Omental fat pad (tissue), 4 donors: ENCODE measurements at places on chromosomes 1 and 21.
A peak's percentile ranks its signal among the peaks of the same experiment; 100 is the strongest.

GRCh38 chr1:185317034-185317885 is at the start of gene IVNS1ABP:
Gene IVNS1ABP, minus strand, starts transcription at chr1:185317243. Its CDS starts 7,750 bp downstream, at chr1:185309493.
- DNase-seq: peak; percentile 77

- no peak for DNase-seq
Measured at GRCh38 chr1:237183963-237184540, 142.1 kb downstream of the RYR2 start.

- no peak for DNase-seq
Measured at GRCh38 chr1:12460121-12460520, 157.9 kb downstream of the DHRS3 start.

GRCh38 chr1:158716335-158716734 is 4.2 kb downstream of the OR6K3 start:
- no peak for DNase-seq

GRCh38 chr21:41156142-41156541 is 11.8 kb upstream of the BACE2 start:
- DNase-seq: no peak

DNA sequence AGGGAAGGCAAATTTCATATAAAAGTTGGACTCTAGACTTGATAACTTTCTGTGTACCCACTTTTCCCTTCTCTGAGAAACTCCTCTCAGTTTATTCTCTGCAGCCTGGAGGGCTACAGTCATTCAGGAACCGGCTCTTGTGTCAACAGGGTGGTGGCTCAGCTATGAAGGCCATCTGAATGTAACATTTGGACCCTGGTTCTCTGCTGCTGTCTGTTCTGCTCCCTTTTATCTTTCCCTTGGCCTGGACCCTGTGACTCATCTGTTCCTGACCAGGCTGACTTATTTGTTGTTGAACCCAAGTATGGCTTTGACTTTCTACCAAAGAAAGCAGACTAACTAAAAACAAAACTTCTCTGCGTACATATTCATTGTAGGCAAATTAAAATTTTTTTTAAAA is 75.4 kb downstream of the CENPF start:
- DNase-seq: no peak

- DNase-seq: no peak
Measured at GRCh38 chr1:87129606-87130005, 199.1 kb upstream of the LMO4 start.

DNA sequence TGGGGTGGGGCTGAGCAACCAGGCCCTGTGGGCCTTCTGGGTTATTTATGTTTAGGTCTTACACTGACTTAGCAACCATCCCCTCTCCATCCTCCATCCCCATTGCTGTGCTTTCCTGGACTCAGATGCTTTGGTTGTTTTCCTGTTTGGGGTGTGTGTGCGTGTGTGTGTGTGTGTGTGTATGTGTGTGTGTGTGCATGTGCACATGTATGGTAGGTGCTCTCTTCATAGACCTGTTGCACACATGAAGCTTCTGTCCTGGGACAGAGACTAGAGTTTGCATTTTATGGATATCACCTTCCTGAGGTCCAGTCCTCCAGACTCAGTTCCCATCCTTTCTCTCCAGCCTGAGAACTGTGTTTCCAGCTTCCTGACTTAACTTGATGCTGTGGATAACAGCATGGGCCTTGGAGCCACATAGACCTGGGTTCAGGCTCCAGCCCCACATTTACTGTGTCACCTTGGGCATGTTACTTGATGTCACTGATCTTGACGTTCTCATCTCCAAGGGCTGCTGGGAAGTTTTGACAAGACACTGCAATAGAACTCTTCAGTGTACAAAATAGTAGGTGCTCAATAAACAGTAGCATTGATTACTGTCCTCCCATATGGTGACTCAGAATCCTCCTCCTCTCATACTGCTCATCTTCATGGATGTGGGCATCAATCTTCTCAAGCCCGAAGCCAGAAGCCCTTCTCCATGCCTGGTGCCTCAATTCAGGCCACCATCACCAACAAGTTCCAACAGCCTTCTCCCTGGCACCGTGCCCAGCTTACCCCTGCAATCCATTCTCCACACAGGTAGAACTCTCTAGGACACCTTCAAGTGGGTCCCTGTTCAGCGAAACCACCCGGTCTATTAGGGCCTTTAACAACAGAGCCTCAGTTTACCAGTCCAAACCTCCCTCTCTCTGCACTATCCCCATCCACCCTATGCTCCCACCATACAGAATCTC is 181.8 kb upstream of the EDN2 start:
- DNase-seq: no peak

DNA sequence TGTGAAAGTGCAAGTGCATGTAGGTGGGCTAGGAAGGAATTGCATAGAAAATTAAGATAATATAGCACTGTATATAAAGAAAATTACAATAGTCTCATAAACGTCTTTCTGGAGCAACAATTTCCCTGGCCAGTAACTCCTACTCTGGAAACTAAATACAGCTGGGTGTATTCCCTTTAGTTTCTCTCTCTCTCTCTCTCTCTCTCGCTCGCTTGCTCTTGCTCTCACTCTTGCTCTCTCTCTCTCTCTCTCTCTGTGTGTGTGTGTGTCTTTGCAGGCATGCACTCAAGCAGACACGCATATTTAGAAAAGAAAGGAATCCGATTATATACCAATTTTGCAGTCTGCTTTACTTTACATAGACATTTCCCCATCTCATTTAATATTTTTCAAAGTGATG is 14.7 kb downstream of the S100A10 start:
- no peak for DNase-seq

DNA sequence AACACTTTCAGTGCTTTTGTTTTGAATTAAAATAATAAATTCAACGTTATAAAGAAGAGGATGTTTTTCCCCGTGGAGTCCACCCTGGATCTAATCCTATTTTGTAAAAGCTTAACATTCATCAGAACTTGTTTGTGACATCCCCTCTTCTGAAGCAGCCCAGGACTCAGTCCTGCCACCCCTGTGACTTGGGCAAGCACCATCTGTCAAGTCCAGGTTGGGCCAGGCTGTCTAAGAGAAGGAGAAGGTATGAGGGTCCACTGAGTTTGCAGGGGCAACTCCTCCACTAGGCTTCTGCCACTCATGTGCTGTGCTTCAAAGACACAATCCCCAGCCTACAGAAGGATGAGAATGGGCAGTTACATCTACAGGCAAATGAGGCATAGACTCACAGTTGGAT is 59.7 kb downstream of the MT1HL1 start:
- no peak for DNase-seq

DNA sequence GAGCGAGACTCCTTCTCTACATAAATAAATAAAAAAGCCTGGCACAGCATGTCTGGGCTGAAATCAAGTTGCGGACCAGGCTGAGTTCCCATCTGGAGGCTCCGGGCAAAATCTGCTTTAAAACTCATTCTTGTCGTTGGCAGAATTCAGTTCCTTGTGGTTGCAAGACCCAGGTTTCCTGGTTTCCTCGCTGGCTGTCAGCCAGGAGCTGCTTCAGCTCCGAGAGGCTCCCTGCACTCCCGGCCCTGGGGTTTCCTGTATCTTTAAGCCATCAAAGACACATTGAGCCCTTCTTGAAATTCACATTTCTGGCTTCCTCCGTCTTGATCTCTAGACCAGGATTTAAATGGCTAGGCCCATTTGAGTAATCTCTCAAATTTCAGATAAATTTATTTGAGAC is 20.6 kb upstream of the SCCPDH start:
- DNase-seq: no peak

DNA sequence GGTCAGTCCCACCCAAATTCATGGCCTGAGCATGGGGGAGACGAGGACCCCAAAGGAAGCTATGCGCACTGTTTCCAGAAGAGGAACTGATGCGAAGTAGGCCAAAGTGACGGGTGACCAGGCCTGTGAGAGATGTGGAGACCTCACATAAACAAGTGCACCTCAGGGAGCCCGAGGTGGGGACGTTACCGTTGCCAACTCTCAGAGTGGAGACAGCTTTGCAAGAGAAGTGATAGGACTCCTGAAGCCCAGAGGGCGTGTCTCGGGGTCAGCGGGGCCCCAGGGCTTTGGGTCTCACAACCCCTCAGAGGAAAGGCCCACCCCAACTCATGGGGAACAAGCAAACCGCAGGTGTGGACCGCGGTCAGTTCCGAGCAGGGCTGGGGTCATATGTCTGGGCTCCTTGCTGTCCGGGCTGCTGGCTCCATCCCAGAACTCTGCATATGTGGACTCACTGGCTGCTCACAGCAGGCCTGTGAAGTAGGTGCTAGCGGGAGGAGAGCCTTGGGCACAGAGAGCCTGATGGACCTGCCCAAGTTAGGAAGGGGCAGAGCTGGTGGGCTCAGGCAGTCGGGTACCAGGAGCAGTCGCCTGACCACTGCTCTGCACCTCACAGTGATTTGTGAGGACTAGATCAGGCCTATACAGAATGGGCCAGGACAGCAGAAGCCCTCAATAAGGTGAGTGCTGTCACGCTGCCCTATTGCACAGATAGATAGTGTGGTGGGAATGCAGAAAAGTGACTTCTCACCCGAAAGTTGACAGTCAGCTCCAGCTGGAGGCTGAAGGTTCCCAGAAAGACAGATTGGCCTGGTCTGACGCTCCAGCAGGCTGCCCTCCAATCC is 26.2 kb downstream of the STUM start:
- DNase-seq: no peak

DNA sequence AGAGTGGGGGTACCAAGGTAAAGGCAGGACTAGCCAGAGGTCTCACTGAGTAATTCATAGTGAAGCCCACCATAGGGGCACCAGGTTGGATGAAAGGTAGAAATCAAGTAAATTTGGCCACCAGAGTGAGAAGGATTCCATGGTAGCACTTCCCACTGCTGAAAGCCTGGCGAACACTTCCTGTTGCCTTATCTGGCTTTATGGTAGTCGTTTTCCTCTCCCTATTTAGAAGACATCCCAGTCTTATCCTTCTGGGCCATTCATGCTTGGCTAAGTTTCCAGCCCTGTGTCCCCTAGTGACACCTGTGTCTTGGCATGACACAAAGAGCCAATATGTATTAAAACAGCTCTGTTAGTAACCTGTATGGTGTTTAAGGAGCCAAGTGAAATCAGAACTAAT is 74.3 kb upstream of the SIPA1L2 start:
- no peak for DNase-seq

- no peak for DNase-seq
Measured at GRCh38 chr1:169877800-169878491, 15.8 kb downstream of the SCYL3 start.
